ENCODE measurements at places on chromosomes 4 and X.
A peak's percentile ranks its signal among the peaks of the same experiment; 100 is the strongest.

DNA sequence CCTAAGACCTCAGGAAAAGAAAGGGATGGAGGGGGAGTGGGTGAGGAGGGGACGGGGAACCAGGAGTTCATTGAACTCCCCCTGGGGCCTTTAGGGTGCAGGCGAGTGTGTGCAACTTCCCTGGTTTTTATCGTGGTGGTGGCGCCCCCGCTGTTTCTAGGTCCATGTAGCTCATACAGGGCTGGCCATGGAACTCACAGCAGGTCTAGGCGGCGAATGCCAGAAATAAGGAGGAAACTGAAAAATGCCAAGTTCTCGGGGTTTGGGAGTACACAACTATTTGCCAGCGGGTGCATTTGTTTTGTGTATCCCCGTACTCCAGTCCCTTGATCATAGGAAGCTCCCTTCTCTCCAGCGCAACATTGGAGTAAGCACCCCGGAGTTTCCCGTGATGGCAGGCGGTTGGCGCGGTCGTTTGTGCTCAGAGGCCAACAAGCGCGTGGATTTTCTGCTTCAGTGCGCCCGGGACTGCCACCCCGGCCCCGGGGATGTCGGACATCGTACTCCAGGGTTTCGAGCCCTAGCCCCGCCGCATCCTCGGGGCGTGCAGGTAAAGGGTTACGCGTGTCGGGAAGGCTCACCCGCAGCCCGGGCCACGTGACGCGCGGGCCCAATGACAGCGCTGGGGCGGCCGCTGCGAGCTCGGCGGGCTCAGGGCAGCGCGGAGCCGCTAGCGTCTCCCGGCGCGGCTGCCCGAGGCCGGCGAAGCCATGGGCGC lies 208.9 kb downstream of the NWD2 start:
- DNase-seq = peak; percentile 57

GRCh38 chr4:25284466-25284865 lies 28.1 kb upstream of the ZCCHC4 start:
- DNase-seq = no peak

DNA sequence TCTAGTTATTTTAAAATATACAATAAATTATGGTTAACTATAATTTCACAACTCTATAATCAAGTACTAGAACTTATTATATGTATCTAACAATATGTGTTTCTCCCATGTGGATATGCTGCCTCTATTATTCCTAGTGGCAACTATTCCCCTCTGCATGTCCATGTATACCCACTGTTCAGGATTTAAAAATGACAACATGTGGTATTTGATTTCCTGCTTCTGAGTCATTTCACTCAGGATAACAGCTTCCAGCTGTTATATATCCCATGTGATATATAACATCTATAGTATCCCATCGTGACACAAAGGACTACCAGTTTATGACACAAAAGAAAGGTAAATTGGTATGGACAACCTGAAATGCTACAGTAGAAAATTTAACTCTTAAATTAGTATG lies 167.4 kb upstream of the TACR3 start:
- no peak for DNase-seq

GRCh38 chr4:40322811-40323210 lies 12.3 kb upstream of the CHRNA9 start:
- no peak for DNase-seq

DNA sequence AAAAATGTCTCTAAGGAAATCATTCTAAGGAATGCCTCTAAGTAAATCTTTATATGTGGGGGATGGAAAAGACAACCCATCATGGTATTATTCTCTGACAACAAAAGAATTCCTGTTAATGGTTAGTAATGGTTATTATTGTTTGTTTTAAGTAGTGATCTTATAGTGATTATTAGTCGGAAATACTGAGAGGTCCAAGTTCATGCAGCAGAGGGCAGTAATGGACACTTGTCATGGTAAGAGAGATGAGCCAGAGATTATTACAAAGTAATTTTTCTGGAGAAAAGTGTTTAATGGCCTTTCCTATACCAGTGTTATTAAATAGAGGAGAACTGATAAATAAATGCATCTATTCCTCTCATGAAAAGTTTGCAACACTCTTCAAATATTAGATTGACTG lies 8.1 kb upstream of the DKK2 start:
- no peak for DNase-seq

DNA sequence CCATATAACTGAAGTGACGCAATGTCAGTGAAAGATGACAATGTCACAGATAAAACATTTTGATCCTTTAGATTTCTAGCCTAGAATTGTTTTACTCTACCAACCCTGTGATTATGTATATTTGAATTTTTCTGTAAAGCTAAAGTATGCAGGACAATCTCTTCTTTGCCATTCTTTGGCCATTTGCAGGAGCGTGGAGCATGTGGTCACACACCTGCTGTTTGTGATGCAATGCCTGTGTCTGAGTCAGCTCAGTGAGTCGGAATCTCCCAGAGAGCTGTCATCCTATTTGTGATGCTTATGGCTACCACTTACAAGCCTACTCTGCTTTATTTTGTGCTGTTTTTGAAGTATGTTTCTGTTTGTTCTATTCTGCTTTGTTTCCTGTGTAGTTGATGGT lies 214.5 kb downstream of the NAF1 start:
- DNase-seq = no peak

- peak; percentile 40 for DNase-seq
These were observed 30.1 kb upstream of the BBS7 start for GRCh38 chr4:121900132-121900983.

- DNase-seq = no peak
These were observed 1.2 kb downstream of the ATP10D start for GRCh38 chr4:47486231-47486673.

GRCh38 chr4:126869967-126870366 lies 762.8 kb upstream of the INTU start:
- DNase-seq = no peak

DNA sequence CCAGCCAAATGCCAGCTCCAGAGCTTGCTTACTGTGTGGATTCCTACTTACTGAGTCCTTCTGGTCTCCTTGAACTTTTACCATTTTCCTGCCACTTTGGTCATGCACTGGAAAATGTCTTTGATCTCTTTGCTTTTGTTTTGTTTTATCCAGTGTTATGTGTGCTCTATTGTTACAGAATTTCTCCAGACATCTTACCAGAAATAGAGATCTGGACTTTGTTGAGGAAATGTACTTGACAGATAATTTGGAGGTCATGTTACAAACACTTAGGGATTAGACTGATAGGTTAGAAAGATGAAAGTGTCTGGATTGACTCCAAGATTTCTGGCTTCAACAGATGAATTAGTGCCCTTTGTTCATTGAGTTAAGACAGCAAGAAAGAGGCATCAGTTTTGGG lies 5.7 kb upstream of the ZNF330 start:
- no peak for DNase-seq

DNA sequence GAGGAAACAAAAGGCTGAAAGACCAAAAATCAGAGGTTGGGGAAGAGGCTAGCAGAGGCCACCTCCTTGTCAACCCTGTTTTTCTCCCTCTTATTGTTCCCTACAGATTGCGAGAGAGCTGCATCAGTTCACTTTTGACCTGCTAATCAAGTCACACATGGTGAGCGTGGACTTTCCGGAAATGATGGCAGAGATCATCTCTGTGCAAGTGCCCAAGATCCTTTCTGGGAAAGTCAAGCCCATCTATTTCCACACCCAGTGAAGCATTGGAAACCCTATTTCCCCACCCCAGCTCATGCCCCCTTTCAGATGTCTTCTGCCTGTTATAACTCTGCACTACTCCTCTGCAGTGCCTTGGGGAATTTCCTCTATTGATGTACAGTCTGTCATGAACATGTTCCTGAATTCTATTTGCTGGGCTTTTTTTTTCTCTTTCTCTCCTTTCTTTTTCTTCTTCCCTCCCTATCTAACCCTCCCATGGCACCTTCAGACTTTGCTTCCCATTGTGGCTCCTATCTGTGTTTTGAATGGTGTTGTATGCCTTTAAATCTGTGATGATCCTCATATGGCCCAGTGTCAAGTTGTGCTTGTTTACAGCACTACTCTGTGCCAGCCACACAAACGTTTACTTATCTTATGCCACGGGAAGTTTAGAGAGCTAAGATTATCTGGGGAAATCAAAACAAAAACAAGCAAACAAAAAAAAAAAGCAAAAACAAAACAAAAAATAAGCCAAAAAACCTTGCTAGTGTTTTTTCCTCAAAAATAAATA lies 179.9 kb downstream of the AR start:
- no peak for DNase-seq

GRCh38 chr4:85018983-85019382 lies 52.5 kb upstream of the WDFY3 start:
- DNase-seq = no peak

DNA sequence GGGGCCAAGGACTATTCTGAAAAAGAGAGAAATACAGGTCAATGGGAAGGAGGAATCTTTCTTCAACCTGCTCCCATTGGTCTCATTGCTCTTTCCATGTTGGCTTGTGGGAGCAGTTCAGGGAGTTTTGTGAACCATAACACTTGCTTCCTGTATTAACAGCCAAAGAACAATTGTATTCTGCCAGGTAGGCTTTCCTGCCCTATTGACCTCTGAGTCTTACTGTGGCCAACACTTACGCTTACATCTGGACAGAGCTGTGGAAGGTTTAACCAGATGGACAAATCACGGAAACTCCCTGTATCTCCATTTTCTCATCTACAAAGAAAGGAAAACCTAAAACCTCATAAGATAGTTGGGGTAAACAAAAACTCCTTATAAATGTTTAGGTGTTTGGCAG lies 30.7 kb downstream of the MID1IP1 start:
- no peak for DNase-seq

GRCh38 chrX:118706681-118707080 lies 20.7 kb upstream of the IL13RA1 start:
- DNase-seq = no peak

GRCh38 chrX:54564936-54565335 lies 34.9 kb downstream of the GNL3L start:
- no peak for DNase-seq

DNA sequence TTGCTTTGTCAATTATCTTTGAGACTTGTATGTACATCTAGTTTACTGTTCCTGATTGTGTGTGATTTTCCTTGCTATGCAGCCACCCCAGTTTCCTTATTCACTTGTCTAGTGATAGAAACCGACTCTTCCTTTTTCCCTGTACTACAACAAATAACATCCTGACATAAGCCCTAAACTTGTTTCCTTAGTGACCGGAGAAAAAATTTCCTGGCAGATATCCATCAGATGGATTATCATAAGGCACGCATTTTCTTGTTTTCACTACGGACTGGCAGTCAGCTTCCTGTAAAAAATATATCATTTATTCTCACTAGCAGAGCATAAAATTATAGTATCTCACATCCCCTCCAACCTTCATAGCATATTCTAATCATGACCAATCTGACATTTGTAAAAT lies 410.7 kb downstream of the CENPC start:
- no peak for DNase-seq

GRCh38 chrX:109346491-109346890 lies 135.4 kb downstream of the GUCY2F start:
- no peak for DNase-seq

DNA sequence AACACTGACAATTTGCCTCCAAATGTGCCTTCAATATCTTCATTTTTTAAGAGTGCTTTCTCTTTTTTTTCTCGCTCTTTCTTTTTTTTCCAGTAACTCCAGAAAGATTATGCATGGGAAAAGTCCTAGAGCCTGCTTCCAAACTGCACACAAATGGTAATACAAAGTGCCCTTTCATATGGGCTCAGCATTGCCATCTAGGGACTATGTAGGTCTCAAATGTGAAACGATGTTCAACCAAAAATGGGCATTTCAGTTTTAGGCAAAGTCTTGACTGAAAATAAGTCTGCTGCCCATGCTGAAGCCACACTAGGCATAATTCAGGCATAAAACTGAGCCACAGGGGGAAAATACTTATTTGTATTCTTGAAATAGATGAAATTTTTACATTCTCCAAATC lies 65.6 kb downstream of the SYNPO2 start:
- no peak for DNase-seq

DNA sequence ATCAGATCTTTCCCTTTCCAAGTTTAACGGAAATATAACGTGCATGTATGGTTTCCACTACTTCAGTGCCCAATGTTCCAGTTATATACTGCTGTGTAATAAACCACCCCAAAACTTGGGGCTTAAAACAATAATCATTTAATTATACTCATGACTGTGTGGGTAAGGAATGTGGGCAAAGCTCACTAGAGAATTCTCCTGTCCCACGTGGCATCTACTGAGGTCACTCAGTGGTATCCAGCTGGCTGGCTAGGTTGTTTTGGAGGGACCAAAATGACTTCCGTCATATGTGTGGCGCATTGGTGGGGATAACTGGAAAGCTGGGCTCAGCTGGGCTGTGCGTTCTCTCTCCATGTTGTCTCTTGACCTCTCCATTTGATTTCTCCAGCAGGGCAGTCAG lies 18.5 kb downstream of the ZCCHC18 start:
- no peak for DNase-seq

DNA sequence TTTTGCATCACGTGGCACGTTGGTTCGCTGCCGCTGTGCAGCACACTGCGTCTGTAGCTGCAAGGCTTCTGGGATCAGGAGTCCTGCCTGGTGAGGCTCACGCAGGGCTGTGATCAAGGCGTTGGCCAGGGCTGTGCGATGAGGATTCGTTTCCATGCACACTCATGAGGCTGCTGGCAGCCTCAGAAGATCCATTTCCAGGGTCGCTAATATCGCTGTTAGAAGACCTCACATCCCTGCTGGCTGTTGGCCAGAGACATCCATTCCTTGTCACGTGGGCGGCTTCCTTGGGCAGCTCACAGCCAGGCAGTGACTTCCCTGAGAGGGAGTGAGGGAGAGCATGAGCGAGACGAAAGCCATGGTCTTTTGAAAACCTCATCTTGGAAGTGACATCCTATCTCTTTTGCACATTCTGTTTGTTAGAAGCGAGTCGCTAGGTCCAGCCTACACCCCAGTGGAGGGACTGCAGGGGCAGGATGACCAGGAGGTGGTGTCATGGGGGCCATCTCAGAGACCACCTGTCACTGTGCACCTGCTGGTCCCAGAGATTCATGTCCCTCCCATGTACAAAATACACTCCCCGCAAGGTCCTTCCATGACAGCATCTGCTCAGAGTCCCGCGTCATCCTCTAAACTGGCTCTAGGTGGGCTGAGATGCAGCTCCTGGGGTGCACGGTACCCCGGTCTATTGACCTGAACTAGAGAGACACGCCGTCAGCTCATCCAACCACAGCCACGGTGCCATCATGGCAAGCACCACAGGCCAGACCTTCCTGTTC lies 12.2 kb downstream of the RGS12 start:
- DNase-seq = no peak

GRCh38 chr4:3875466-3875865 lies 109.3 kb downstream of the ADRA2C start:
- DNase-seq = no peak

Data from NCI-H345 (cell line).